ENCODE measurements at places on chromosomes 3 and 15.

DNA sequence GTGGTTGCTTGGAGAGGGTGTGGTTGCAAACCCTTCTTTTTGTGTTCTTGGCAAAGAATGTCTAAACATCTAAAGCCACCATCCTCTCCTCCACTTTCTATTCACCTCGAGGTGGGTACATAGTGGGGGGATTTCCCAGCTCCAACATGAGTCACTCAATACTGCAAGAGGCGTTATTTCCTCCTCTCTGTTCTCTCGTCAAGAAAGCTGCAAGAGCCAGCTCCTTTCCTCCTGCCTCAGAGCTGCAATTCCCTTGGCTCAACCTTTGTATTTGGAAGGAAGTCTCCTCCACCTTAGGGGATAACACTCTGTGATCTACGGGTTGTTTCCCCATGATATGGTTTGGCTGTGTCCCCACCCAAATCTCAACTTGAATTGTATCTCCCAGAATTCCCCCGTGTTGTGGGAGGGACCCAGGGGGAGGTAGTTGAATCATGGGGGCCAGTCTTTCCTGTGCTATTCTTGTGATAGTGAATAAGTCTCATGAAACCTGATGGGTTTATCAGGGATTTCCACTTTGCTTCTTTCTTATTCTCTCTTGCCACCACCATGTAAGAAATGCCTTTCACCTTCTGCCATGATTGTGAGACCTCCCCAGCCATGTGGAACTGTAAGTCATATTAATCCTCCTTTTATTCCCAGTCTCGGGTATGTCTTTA lies 138.4 kb downstream of the PLCL2 start:
- peak; percentile 76 for DNase-seq

DNA sequence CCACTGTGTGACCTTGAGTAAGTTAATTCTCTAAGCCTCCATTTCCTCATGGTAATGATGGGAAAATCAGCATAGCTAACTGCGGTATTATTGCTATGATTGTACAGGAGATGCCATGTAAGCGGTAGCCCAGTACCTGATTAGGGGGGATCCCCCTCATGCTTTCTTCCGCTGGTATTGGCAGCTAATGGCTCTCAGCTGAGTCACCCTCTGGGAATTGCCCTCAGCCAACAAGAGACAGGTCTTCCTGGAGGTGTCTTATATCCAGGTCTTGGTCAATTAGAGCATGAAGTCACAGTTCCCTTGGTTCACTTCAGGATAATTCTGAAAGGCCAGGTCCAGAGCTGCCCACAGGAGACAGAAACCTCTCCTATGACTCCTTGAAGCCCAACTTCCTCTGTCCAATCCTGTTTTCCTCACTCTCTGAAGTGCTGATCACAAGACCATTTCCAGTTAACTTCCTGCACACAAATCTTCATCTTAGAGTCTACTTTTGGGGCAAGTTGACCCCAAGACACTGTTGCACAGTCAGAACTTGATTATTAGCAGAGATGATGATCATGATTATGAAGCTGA lies 724.7 kb upstream of the ZNF385D start:
- no peak for DNase-seq

GRCh38 chr3:87706176-87706575 lies 352.6 kb downstream of the CGGBP1 start:
- no peak for DNase-seq

DNA sequence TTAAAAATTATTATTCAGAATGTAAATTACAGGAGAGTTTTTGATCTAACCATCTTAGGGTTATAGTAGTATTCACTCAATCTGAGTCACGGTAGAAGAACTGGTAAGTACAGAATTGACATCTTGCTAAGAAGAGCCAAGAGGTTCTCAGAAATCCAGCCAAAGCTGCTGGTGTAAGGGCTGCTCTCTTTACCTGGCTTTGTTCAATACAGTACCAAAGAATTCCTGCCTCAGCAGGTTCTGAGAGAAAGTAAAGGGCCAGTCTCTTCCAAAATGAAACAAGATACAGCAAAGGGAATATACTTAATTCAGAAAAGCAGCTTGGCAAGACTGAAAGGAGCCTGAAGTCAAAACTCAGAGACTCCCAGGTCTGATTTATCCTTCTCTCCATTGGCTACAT lies 193.1 kb downstream of the TNIK start:
- no peak for DNase-seq

GRCh38 chr3:52118156-52118875 lies 35.9 kb downstream of the POC1A start:
- no peak for DNase-seq

GRCh38 chr3:46946856-46947545 lies 29.5 kb downstream of the CCDC12 start:
- peak; percentile 61 for DNase-seq
